ENCODE measurements at places on chromosomes 13 and 19.

GRCh38 chr13:57409121-57409520, 222.4 kb upstream of the PCDH17 start:
- DNase-seq = no peak

DNA sequence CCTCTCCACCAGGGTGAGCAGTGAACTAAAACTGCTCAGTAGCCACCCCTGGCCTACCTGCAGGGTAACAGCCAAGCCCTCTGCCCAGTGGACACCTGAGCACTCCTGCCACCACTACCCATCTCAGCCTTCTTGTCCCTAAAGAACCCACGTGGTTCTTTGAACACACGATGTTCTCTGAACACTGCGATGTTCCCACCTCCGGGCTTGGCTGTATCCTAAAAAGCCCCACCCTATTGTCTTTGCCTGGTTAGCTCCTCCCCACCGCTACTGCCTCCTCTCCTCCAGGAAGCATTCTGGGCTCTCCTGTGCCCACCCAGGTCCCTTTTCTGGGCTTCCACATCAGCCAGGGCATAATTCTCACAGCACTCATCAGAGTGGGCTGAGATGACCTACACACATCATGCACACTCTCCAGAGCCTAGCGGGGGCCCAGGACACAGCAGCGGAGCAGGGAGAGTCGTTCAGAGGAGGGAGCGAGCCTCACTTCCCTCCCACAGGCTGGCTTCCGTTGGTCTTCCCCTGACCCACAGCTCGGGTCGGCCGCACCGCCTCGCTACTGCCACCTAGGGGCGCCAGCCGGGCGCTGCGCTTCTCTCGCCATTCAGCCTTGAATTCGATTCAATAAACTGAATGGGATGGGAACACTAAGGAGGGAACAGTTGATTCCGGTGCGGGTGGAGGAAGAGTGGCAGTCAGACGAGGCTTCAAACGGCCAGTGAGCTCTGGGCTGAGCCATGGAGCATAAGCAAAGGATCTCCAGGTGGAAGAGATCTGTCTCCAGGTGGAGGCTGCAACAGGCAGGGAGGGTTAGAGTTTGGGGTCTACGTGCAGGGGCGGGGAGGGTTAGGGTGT, 3.2 kb downstream of the ELAVL1 start:
- DNase-seq = peak; percentile 86

DNA sequence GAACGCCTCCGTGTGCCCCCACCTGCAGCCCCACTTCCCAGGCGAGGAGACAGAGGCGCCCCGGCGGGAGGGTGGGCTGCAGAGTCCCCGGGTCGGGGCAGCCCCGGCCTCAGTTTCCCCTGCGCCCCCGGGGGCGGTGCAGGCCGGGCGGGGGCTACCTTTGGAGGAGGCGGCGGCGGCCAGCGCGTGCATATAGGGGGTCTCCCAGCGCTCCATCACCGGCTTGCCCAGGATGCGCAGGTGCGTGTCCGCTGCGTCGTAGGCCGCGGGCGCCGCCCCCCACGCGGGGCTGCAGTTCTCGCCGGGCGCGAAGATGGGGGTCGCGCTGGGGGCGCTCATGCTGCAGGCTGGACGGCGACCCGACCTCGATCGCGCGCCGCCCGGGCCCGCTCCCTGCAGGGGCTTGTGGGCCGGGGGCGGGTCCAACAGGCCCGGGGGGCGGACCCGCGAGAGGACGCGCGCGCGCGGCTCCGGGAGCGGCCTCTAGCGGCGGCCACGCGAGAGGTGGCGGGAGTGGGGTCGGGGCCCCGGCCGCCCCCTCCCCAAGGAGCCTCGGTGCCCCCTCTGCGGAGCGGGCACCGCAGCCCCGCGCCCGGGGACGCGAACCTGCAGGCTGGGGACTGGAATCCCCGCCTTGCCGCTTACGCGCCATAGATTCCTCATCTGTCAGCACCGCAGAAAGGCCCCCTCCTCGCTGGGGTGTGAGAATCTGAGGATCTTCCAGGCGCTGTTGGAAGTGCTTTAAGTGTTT, at the start of gene GAMT:
GAMT (minus strand) TSS at position 405 of the 751 bp plus-strand sequence; CDS start at position 339, 66 bp downstream.
- no peak for DNase-seq

DNA sequence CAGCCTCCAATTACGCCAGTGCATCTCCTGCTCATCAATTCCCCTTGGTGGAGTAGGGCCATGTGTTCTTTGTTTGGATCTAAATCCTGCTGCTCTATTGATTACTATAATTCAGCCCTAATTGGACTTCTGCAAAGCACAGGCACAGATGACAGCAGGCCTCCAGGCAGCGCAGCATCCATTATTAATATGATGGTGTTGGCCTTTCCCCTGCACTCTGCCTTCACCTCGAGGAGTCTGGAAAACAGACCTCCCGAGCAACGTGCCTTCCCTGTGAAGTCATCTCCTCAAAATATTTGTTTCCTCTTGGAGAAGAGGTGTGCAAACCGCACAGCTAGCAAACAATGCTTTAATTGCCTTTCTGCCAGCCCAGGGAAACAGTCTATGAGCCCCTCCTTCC, 92.5 kb downstream of the UQCRFS1 start:
- no peak for DNase-seq

- no peak for DNase-seq
Observed at GRCh38 chr13:43411211-43411610, 375.6 kb downstream of the ENOX1 start.

DNA sequence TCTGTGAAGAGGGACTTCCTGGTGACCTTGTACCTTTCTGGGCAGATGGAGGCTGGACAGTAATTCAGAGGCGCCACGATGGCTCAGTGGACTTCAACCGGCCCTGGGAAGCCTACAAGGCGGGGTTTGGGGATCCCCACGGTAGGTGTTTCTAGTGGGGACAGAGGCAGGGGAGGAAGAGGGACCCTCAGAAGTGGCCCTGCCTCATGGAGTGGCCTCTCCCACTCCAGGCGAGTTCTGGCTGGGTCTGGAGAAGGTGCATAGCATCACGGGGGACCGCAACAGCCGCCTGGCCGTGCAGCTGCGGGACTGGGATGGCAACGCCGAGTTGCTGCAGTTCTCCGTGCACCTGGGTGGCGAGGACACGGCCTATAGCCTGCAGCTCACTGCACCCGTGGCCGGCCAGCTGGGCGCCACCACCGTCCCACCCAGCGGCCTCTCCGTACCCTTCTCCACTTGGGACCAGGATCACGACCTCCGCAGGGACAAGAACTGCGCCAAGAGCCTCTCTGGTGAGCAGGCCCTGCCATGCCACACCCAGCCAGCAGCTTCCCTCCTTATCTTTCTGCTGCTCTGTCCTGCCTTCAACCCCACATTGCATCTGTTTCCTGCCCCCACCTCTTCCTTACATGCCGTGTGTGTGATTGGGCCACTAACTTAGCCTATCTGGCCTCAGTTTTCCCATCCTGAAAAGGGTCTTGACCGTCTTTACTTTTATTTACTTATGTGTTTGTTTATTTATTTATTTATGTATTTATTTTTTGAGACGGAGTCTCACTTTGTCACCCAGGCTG, 7.3 kb downstream of the ANGPTL4 start:
- DNase-seq = no peak

GRCh38 chr13:51721496-51721895, 82.5 kb downstream of the DHRS12 start:
- no peak for DNase-seq

- DNase-seq = no peak
Observed at GRCh38 chr13:74062933-74063332, 71.3 kb downstream of the KLF12 start.

- DNase-seq = no peak
Observed at GRCh38 chr13:114131583-114132418, 622 bp downstream of the RASA3 start.

- DNase-seq = no peak
Observed at GRCh38 chr13:38785490-38785889, 98.6 kb downstream of the FREM2 start.

DNA sequence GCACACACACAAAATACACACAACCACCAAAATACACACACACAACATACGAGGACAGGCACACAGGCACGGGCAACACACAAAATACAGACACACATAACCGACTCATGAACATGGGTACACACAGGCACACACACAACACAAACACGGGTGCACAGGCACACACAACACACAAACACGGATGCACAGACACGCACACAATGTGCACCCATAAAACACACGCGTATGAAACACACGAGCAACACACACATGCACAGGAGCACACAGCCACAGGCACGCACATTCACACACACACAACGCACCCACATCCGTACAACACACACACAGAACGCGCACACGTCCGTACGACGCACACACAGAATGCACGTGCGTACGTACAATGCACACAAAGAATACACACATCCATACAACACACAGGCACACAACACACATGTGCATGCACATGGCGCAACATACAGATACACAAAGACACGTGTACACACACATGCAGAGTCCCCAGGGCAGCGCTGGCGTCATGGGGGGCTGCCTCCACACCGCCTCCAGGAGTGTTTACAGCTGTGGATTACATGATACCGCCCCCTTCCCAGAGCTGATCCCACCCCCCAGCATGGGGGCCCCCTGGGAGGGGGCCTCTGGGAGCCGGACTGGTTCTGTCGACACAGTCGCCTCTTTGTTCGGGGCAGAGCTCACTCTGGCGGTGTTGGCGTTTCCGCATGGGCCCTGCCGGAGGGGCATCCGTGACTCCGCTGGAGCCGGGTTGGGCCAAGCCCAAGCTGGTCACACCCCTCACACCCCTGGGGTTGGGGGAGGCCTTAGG, 2.9 kb downstream of the SBNO2 start:
- no peak for DNase-seq

DNA sequence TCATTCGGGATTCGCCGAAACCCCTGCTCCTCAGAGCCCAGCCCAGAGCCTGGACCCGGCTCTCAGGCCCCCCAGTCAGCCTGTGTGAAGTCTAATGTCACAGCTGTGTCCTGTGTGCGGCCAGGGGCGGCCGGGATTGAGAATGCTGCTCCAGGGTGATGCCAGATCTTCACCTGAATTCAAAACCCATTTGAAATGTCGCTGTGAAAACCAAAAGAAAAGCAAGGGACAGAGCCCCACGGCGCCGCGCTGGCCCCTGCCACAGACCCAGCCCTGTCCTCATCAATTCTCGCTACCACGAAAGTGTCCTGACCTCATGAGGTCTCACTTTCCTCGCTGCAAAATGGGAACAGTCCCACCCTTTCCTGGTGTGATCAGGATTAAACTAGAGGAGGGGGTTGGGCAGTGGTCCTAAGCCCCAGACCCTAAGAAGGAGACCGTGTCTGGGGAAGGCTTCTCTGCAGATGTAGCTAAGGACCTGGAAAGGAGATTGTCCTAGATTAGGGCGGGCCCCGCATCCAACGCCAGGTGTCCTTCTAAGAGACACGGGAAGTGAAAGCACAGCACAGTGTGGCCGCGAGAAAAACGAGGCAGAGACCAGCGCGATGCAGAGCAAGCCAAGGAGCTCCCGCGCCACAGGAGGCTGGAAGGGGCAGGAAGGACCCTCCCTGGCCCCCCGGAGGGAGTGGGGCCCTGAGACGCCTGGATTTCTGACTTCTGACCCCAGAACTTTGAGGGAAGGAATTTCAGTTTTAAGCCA, 34.0 kb upstream of the SPACA7 start:
- no peak for DNase-seq

DNA sequence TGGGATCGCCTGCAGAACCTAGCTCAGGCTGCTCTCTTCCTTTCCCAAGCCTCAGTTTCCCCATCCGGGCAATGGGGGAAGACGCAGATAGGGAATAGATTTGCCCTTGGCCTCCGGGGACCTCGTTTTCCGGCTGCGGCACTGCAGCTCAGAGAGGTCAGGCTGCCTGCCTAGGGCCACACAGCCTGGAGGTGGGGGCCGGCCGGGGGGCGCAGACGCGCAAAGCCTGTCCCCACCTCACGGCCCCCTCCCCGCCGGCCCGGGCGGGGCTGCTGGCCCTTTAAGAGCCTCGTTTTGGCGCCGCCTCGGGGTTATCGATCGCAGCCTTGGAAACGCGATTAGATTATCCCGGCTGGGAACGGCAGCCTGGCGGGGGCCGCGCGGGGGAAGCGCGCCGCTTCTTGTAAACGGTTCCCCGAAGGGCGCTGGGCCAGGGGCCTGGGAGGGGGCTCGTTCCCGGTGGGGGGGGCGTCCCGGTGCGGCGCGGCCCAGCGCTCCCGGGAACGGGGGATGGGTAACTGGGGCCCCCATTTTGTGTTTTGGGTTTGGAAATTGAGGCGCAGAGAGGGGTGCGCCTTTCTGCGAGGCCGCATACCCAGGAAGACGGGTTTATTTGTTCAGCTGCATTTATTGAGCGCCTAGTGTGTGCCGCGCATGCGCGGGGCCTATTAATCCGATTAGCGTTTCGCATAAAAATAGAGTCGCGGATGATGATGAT, 23.4 kb upstream of the TCF3 start:
- DNase-seq = no peak

- DNase-seq = no peak
Observed at GRCh38 chr19:43636121-43636683, 3.4 kb downstream of the CADM4 start.

GRCh38 chr13:112150352-112150751, 83.4 kb downstream of the SOX1 start:
- no peak for DNase-seq

DNA sequence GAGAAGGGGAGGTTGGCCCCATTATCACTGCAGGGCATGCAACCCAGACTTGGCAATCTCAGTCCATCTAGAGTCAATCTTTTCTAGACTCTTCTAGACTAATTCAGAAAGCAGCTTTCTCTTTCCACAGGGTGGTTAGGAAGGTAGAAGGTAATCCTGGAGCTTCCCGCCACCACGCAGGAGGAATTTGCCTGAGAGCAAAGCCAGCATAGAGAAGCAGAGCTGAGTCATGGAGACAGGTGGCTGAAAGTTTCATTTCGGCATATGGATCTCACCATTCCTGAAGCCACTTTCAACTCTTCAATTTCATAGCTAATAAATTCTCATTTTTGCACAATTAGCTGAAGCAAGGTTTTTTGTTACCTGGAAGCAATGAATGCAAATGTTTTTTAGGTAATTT, 29.0 kb upstream of the FFAR2 start:
- no peak for DNase-seq

GRCh38 chr19:15331419-15332310, 674 bp downstream of the BRD4 start:
- peak; percentile 86 for DNase-seq

DNA sequence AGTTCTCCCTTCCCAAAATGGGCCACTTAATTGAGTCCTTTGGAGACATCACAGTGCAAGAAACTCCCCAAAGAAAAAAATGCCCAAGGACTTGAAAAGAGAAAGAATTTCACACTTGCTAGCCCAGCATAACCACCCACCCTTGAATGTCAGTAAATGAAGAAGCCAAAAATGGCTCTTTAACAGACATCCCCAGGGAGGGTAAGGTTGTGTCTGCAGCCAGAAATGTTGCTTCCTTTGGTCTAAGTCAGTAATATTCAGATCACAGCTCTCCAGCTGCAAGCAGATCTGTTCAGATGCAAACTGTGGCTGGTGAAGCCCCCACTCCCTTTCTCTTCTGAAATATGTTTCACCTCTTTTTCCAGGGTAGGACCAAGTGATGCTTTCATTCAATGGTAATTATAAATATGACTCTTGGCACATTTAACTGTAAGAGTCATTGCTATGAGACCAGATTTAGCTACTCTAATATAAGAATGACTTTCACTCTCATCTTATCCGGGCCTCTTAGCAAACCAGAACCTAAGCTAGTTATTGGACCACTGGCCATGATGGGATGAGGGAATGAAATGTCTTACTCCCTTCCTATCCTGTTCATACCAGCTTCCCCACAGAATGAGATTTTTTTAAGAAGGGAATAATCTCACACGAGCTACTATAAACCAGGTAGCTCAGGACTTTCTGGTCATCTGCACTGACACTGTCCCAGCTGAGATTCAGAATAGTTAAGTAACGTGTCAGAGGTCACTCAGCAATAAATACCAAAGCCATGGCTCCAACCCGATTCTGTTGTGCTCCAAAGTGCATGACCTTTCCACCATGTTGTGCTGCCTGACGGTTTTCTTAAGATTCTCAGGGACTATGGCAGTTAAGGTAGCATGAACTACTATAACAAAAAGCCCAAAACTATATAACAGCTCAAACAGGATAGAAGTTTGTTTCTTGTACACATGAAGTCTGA, 234.1 kb downstream of the FOXO1 start:
- DNase-seq = no peak

All from natural killer cell treated with Interleukin-12 subunit alpha and Interleukin-12 subunit beta and Interleukin-15 and Interleukin-18, amount 100 ng/mL, for 72 hours (primary cell).